ENCODE measurements at places on chromosomes 16 and 17.

GRCh38 chr17:69945698-69946185, 129.3 kb upstream of the KCNJ16 start:
- no peak for DNase-seq

DNA sequence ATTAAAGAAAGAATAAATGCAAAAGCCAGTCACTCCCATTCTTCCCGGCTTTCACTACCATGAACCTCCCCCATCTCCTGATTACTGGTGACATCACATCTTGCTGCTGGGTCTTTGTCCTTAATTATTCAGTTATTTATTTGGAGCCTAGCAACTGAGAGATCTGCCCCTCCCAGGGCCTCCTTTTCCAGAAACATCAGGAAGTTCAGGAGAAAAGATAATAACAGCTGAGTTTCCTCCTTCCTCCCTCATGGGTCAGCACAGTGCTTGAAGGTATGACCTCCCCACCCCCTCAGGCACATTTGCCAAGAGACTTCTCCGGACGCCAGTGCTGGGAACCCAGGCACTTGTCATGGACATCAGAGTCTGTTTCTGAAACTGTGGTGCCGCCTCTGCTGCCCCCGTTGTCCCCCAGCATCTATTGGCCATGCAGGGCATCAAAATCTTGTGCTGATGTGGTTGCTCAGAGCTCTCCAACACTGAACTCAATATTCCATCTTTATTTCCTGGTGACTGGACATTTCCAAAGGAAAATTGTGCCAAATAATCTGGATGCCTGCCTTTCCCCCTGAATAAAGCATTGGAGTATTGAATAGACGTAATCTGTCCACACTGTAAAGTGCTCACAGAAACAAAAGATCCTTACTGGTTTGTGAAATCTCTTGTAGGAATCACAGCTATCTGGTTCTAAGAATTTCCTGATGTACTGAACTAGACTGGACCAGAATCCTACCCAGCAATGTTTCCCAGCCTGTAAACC, 71.8 kb downstream of the ZNF18 start:
- DNase-seq, result no peak

GRCh38 chr17:36894925-36895324, 42.4 kb upstream of the LHX1 start:
- no peak for DNase-seq

DNA sequence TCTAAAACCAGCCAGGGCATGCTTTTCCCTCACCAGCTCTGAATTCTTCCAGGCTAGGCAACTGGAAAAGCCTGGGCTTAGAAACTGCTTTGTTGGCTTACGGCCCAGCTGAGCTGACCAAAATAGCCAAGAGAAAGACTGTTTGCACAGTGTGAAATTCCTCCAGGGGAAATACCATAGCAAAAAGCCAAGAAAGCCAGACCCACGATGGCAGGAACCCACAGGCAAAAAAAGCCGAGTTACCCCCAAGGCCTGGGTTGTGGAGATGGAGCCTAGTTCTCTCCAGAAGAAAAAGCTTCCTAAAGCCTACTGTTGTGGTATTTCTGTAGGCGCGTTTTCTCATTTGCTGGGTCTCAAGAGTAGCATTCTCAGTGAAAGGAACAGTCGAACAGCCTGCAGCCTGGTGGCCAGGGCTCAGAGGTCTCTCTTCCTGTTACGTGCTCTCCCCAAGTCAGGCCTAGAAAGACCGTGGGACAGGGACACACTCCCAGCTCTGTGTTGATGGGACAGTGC, 9.2 kb downstream of the SP2 start:
- DNase-seq, result no peak

DNA sequence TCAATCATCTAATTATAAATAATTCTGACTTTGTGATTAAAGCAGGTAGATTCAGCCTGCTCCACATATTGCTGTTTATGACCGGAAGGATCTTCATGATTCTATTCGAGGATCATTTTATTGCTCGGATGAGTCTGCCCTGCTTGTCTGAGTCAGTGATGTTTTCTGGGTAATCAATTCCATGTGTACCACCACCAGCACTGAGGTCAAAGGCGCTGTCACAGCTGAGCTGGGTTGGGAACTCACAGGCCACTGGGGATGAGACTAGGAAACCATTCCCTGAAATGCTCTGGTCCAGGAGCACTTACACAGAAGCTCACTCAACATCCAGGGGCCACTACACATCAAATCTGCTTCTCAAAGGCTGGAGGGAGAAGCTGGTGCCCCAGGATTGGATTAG, 30.4 kb upstream of the ERN1 start:
- DNase-seq, result no peak

Measured in NCI-H1417 treated with DMSO at 0.1 percent for 48 hours (cell line).